Pancreas (tissue), 10 donors: ENCODE measurements at places on chromosomes 4 and X. TPM values are rescaled to one million over a fixed set of nuclear protein-coding genes. Genes with fewer than 3 reads are reported as not detected.

PFKFB1 gene
- total RNA-seq = 0.22 TPM

MAGEA10 gene
- total RNA-seq = not detected

DNA sequence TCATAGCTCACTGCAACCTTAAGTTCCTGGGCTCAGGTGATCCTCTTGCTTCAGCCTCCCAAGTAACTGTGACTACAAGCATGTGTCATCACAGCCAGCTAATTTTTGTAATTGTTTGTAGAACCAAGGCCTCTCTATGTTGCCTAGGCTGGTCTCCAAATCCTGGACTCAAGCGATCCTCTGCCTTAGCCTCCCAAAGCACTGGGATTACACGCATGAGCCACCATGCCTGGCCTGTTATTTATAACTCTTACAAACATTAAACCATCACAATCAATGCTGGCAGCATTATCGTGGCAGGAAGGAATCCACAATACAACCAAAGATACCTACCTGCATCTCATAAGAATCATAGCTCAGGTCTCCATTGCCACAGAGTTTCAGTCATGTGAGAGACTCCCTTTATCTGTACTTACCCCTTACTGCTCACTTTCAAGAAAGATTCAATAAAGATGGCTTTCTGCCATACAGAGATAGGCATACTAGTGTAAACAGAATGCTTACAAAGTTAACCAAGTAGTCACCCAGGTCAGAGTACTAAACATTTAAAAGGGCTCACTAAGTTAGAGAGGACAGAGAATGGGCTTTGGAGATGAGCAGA is 48.5 kb downstream of the SMIM31 start:
- no peak overlapping the region for H3K27ac ChIP-seq
- no peaks in the 10 kb centered on the region for H3K36me3 ChIP-seq
- H3K4me1 ChIP-seq = no peaks in the 10 kb centered on the region
- H3K4me3 ChIP-seq = no peak overlapping the region
- no peak for DNase-seq

DNA sequence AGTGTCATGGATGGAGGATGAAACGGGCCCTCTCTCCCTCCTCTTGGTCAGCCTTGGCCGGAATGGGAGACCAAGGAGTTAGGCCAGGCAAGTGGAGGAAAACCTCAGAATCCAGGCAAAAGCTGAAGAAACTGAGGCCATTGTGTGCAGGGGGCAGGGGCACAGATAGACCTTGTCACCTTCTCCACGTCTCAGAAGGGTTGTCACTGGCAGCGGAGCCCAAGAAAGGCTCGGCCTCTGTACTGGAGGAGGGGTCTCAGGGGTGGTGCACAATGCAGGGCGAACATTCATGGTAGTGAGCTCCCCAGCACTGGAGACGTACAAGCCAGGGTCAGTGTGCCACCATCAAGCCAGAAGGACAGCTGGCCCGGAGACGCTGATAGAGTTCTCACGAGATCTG is 139.5 kb downstream of the CPZ start:
- H3K4me3 ChIP-seq = no peak overlapping the region
- no peaks in the 10 kb centered on the region for H3K4me1 ChIP-seq
- H3K27me3 ChIP-seq = no peaks in the 10 kb centered on the region
- no peak for DNase-seq
- no peaks in the 10 kb centered on the region for H3K36me3 ChIP-seq
- H3K27ac ChIP-seq = no peak overlapping the region

USP51 gene
- 0.69 TPM for total RNA-seq

DNA sequence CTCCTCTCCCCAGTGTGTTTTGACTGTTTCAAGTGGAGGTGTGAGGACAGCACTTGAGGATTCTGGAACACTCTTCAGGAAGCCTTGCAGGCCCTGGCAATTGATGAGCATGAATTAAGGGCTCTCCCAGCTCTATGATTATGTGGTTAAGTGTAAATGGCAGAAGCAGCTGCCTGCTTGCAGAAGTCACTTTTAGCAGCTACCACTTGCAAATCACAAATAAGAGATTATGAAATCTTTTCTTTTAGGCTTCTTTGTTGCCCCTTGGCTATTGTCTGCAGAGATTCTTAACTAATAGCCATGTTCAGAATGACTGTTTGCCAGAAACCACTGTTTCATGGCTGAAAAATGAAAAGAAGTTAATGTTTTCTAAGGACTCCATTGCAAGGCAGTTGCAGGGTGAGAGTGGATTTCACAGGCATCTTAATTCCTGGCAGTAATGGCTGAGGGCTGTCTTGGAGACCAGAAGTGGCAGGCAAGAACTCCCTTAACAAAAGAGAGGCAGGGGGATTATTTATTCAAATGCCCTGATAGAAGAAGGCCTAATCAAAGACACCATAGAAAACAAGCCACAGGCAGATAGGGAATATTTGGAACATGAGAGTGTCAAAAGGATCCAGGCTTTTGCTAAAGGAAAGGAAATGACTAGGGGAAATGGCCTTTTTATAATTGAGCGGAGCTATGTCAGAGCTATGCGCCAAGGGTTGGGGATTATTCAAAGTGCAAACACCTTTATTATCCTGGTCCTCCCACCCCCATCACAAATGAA is 8.3 kb upstream of the HOPX start:
- no peak overlapping the region for H3K27ac ChIP-seq
- no peaks in the 10 kb centered on the region for H3K4me1 ChIP-seq
- no peak overlapping the region for H3K4me3 ChIP-seq
- DNase-seq = no peak
- no peaks in the 10 kb centered on the region for H3K36me3 ChIP-seq

DNA sequence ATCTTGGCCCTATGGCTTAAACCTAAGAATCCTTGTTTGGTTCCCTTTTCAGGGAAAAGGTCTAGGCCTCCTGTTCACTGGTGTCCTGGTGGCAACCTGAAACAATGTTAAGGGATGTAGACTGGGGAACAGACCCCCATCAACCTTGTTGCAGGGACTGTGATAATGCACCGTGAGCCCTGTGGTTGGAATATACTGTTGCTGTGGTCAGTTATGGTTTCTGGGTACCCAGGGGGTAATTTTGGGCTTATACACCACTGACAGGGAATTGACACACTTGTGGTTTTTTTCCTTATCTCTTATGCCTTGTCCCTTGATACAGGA is 64.0 kb upstream of the WDR1 start:
- no peak overlapping the region for H3K27ac ChIP-seq
- H3K36me3 ChIP-seq = no peaks in the 10 kb centered on the region
- H3K4me1 ChIP-seq = no peaks in the 10 kb centered on the region
- no peaks in the 10 kb centered on the region for H3K27me3 ChIP-seq
- no peak for DNase-seq

DNA sequence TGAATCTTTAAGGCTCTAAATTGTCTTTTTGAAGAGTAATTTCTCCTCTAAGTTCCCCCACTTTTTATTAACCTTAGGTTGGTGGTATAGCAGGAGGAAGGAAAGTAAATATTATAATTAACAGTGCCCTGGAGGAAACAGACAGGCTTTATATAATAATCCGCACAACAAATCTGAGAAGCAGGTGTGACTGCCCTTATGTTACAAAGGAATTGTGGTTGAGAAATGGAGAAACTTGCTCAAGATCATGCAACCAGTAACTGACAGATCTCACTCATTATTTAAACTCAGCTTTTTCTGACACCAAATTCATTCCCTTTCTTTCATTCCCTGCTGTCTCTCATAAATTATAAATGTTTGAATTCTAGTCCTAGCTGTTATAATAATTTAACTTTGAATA is 282.0 kb downstream of the PPP3CA start:
- no peak overlapping the region for H3K27ac ChIP-seq
- H3K27me3 ChIP-seq = no peaks in the 10 kb centered on the region

DNA sequence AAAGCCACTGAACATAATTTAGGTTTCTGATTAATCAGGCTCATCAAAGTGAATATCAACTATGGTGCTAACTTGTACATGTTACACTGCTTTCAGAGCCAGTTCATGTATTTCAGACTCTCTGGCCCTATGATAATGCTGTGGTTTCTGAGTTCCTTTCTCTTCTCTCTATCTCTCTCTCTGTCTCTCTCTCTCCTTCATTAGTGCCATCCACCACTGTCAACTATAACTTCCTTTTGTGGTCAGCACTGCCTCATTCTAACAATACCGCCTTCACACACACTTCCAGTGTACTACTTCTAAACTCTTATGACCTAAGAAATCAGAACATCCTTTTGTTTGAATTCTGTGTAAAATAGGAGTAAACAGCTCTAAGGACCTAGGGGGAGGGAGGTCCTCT is 907.1 kb downstream of the RPA4 start:
- no peaks in the 10 kb centered on the region for H3K36me3 ChIP-seq
- no peak for DNase-seq
- H3K27ac ChIP-seq = no peak overlapping the region
- H3K4me3 ChIP-seq = no peak overlapping the region
- H3K4me1 ChIP-seq = no peaks in the 10 kb centered on the region
- H3K27me3 ChIP-seq = no peaks in the 10 kb centered on the region

GYPE gene
- 0.16 TPM for total RNA-seq

ATP2B3 gene
- total RNA-seq = not detected

GRCh38 chr4:69322055-69322454 is 41.8 kb downstream of the UGT2B28 start:
- H3K4me3 ChIP-seq = no peak overlapping the region
- H3K27ac ChIP-seq = no peak overlapping the region
- no peak for DNase-seq
- H3K36me3 ChIP-seq = no peaks in the 10 kb centered on the region
- peaks cover 8% of the 10 kb centered on the region for H3K4me1 ChIP-seq
- no peaks in the 10 kb centered on the region for H3K27me3 ChIP-seq

GRCh38 chr4:100569196-100569595 is 51.4 kb upstream of the EMCN start:
- no peaks in the 10 kb centered on the region for H3K36me3 ChIP-seq
- no peak overlapping the region for H3K27ac ChIP-seq
- DNase-seq = no peak
- H3K27me3 ChIP-seq = no peaks in the 10 kb centered on the region
- H3K4me1 ChIP-seq = no peaks in the 10 kb centered on the region
- H3K4me3 ChIP-seq = no peak overlapping the region

DNA sequence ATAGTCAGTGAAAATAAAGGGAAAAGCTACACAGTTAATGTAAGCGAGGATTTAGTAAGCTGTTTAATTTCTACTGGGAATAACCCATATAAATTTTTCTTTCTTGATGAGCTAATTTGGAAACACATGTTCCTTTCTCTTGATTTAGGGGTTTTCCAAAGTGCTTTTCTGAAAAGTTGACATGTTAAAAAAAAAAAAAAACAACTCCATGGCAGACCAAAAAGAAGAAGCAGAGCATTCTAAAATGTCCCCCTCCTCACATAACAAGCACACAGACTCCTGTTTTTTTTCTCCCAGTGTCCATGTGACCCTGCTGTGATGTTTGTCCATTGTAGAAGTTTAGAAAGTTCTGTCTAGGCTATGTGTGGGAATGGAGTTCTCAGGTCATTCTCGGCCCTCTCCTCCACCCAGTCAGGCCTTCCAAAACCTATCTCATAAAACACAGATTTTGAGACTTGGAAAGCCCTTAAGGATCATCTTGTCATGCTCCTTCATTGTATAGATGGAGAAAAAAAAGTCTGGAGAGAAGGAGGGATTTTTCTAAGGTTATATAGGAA is 792 bp downstream of the CLIC2 start:
- no peaks in the 10 kb centered on the region for H3K27me3 ChIP-seq
- no peak for DNase-seq
- no peak overlapping the region for H3K27ac ChIP-seq

- H3K4me1 ChIP-seq = no peaks in the 10 kb centered on the region
- no peak overlapping the region for H3K27ac ChIP-seq
- no peak overlapping the region for H3K4me3 ChIP-seq
- DNase-seq = peak; percentile 14
- no peaks in the 10 kb centered on the region for H3K36me3 ChIP-seq
- H3K27me3 ChIP-seq = no peaks in the 10 kb centered on the region
Measured at GRCh38 chr4:1367230-1367935, 20.4 kb downstream of the UVSSA start.

P2RY8 gene
- 1.4 TPM for total RNA-seq

DNA sequence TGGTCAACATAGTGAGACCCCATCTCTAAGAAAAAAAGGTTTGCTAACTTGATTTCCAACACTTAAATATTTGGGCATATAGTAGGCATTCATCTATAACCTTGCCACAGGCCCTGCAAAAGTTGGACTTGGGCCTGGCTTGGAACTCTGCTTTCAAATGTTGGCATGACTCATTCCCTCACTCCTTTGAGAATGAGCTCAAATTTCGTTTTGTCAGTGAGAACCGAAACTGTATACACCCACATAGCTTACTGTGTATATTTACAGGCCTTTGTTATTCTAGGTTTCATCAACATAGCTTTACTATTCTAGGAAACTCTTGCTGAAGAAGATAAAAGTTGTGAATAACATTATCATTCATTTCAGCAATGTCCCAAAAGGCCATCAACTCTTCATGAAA is 88.7 kb upstream of the ELOVL6 start:
- no peaks in the 10 kb centered on the region for H3K4me1 ChIP-seq
- no peaks in the 10 kb centered on the region for H3K36me3 ChIP-seq
- no peak for DNase-seq

IGBP1 gene
- total RNA-seq = 45.0 TPM

- H3K27ac ChIP-seq = no peak overlapping the region
- H3K27me3 ChIP-seq = no peaks in the 10 kb centered on the region
- H3K36me3 ChIP-seq = no peaks in the 10 kb centered on the region
- no peaks in the 10 kb centered on the region for H3K4me1 ChIP-seq
- no peak overlapping the region for H3K4me3 ChIP-seq
Measured at GRCh38 chr4:14810568-14810967, 191.7 kb upstream of the CPEB2 start.

AKAP14 gene
- not detected for total RNA-seq

- H3K4me1 ChIP-seq = no peaks in the 10 kb centered on the region
- peak overlapping the region; percentile 37 for H3K4me3 ChIP-seq
- peak overlapping the region; percentile 72 for H3K27ac ChIP-seq
Measured at GRCh38 chrX:40172401-40173142, 74.8 kb upstream of the BCOR start.

NKX3-2 gene
- total RNA-seq = not detected

DNA sequence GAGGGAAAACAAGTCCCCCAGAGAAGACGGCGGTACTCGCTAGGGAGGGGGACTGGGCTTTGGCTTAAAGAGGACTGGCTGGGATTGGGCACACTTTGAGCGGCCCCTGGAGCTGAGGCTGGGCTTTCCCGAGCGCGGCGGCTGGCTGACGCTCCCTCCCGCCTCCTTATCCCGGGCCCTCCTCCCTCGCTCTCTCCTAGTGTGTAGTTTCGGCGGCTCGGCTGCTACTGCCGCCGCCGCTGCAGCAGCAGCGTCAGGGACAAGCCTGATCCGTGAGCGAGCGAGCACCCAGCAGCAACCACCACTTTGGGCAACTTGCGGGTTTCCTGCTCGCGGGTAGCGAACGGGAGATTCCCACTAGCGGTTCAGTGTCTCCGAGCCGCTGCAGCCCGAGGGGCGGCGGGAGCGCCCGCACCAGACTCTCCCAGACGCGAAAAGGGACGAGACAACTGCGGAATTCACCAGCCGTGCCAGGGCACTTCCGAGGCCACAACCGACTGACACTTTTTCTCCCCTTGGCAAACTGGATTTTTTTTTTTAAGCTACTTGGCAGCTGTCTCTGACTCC is 632 bp upstream of the PCDH7 start:
- peaks cover 3% of the 10 kb centered on the region for H3K27me3 ChIP-seq
- no peak overlapping the region for H3K27ac ChIP-seq
